Kidney (tissue), 22 donors: ENCODE measurements at places on chromosomes 1 and 21.
A peak's percentile ranks its signal among the peaks of the same experiment; 100 is the strongest.

DNA sequence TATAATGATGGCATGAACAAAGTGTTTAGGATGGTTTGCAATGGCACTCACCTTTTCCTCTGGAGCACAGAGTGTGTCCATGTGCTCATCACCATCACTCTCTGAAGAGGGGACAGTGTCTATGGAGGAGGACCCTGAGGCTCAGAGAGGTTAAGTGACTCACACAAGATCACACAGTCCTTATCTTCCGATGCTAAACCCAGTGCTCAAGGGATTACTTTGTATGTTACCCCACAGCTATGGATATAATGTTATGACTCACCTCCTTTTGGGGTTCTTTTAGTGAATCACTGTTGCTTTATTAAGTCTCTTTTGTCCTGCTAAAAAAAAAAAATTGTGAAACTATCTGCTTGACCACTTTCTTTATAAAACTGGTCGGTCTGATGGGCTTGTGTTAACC is 67.6 kb downstream of the TENT5C start:
- no peak for DNase-seq

DNA sequence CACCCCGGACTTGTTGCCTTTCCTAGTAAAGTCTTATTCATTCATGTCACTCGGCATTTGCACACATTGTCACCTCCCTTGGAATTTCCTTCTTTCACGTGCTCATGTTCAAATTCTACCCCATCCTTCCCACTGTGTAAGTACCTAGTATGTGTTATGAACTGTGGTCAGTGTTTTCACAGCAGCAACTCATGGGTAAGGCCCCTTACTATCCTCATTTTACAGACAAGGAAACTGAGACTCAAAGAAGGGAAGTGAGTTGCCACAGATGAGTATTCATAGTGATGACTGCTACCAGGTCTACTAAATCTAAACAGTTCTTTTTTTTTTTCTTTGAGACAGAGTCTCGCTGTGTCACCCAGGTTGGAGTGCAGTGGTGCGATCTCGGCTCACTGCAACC is 10.5 kb downstream of the CITED4 start:
- no peak for DNase-seq

DNA sequence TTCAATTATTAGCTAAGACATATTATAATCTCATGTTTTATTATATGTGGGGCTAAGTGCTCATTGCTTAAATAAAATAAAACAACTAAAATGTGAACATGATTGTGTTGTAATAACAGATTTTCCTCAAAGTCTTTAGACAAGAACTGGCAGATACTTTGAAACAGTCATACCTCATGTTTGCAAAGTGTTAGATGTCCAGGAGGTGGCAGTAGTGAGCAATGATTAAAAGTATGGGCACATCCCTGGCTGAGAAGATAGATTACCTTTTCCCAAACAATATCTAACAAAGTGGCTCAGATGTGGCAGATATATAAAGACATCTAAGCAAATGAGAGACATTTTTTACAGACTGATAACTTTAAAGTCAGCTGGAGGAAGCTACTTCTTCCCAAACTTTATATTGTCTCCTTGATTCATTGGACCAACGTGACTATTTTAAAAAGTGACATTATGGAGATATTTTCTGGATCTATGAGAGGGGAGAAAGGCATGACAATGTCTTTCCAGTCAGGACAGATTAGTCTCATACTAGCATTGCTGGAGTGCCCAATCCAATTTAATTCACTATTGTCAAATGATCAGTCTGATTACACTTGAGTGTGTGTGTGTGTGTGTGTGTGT is 269.8 kb downstream of the S1PR1 start:
- peak; percentile 44 for DNase-seq

GRCh38 chr1:238252033-238252802 is 361.5 kb upstream of the ZP4 start:
- DNase-seq: peak; percentile 62

DNA sequence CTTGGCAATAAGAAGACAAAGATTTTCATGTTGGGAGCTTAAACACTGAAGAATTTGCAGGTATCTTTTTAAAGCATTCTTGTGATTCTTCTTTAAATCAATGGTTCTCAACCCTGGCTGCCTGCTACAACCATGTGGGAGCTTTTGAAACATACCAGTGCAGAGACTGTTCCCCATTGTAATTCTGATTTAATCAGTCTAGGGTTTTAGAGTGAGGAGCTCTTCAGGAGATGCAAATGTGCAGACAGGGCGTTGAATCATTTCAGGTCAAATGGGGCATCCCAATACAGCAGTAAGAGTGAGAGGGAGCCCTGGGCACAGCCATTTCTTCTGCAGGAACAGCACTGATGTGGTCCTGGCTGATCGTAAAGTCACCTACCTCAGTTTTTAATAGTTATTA is 24.3 kb downstream of the KCNJ6 start:
- DNase-seq: no peak

DNA sequence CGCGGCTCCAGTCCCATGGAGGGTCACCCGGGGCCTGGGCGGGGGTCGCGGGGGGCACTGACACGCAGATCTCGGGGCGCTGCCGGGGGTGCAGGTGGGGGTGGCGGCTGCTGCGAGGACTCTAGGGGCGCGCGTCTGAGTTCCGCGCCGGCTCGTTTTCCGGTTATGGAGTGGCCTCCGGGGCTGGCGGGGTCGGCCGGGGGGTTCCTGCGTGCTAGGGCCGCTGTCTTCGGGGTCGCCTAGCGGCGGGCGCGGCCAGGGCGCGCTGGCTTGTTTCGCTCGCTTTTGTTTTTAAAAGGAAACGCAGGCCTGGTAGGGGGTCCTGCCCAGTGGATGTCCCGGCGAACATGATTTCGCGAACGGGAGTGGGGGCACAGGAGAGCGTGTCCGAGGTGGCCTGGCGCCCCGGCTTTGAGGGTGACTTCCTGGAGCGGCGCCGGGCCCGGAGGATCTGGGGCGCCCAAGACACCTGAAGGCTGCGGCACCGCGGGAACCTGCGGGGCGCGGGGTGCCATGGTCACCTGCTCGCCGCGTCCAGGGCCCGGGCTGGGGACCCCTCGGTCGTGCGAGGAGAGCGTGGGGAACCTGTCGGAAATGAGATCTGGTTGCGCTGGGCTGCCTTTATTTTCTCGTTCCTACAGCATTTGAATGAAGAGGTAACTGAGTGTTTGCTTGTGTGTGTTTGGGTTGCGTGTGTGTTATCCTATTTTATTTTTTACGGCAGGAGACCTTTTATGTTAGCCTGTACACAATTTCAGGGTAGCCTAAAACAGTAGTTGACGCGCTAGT is 618 bp downstream of the ETS2 start:
- peak; percentile 40 for DNase-seq

GRCh38 chr1:170800265-170800664 is 135.1 kb upstream of the MROH9 start:
- DNase-seq: no peak

- DNase-seq: no peak
Measured at GRCh38 chr21:42179316-42179715, 39.6 kb upstream of the ABCG1 start.
